ENCODE measurements at places on chromosomes 6 and 20. TPM values are rescaled to one million over a fixed set of nuclear protein-coding genes. Genes with fewer than 3 reads are reported as not detected.

DNA sequence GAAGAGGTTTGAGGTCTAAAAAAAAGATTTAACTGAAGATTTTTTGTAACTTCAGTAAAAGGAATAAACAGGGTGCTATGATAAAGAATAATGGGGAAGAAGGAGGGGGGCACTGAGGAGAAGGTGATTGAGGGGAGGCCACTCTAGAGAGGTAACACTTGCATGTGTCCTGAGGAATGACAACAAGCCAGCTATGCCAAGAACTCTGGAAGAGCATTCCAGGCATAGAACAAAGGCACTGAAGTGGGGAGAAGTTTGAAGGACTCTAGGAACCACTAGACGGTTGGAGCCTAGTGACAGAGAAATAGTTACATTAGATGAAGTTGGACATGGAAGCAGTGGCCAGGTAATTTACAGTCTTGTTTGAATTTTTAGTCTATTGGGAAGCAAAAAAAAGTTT lies 10.8 kb upstream of the SF3B5 start:
- no peak for DNase-seq

DNA sequence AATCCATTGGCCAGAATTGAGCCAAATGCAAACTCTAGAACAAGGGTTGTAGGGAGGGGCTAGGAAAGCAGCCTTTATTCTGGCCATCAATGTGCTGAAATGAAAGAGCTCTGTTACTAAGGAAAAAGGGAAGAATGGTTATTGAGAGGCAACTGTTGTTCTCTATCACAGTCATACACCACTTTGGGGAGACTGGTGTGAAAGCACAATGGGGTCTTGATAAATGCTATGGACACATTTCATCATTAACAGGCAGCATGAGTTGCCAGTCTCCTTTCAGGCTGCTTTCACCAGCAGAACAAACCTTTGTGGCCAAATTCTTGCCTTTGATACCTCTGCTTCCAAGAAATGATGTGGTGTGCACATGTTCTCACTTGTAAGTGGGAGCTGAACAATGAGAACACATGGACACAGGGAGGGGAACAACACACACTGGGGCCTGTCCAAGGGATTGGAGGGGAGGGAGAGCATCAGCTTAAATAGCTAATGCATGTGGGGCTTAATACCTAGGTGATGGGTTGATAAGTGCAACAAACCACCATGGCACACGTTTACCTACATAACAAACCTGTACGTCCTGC lies 86.2 kb downstream of the CDS2 start:
- DNase-seq = no peak

GRCh38 chr6:100338090-100338489 lies 126.6 kb downstream of the SIM1 start:
- DNase-seq = no peak

DNA sequence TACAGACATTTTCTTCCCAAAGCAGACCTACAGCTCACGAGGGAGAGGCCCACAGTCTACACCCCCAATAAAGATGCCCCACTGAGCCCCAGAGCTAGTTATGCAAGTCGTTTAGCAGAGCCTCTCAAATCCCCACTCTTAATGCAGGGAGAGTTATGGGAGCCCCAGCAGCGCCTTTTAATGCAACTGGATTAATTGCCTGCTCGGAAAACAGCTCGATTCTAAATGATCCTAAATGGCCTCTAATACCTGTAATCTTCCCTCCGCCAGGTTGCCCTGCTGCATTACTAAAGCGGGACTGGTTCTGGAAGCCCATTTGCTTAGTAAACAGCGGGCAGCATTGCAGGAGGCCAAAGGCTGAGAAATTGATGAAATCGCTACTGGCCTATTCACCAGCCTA lies 656.9 kb downstream of the PTPRT start:
- no peak for DNase-seq

DNA sequence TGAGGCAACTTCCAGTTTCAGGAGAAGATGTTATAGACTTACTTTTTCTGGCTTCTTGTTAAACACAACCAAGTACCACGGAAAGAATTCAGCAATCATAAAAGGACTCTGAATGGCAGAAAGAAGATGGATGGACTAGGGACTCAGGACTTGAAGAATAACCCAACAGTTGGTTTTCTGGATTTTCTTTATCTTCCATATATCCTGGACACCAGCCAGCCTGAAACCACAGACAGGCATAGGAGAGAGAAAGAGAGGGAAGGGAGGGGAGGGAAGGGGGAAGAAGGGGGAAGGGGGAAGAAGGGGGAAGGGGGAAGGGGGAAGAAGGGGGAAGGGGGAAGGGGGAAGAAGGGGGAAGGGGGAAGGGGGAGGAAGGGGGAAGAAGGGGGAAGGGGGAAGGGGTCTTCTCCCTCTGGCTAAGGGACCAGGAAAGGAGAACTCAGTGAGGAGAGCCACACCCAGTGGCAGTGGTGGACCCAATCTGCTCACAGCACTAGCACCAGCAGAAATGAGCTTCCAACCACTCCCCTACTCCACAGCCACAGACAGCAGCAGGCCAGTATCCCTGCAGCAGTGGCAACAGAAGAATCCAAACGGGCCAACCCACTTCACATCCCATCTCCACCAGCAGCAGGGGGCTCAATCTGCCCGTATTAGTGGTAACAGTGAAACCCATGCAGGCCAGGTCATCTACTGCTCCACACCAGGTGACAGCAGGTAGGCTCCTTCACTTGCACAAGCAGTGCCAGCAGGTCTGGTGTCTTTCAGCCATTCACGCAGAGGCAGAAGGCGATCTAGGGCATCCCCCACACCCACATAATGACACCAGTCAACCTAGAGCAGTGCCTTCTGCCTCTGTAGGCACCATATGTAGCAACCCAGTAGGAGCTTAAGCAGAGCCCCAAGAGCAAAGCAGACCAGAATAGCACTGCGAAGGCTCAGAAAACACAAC lies 78.6 kb downstream of the TRMT6 start:
- no peak for DNase-seq

GRCh38 chr20:45087814-45088213 lies 13.1 kb downstream of the KCNS1 start:
- no peak for DNase-seq

The ISM1 gene
- 3.1 TPM for total RNA-seq

GRCh38 chr6:83057705-83058321 lies 7.8 kb downstream of the UBE3D start:
- DNase-seq = no peak

GRCh38 chr6:75855052-75855451 lies 106.0 kb downstream of the MYO6 start:
- no peak for DNase-seq

- DNase-seq = no peak
Measured at GRCh38 chr20:46375771-46376170, 30.6 kb downstream of the ELMO2 start.

DNA sequence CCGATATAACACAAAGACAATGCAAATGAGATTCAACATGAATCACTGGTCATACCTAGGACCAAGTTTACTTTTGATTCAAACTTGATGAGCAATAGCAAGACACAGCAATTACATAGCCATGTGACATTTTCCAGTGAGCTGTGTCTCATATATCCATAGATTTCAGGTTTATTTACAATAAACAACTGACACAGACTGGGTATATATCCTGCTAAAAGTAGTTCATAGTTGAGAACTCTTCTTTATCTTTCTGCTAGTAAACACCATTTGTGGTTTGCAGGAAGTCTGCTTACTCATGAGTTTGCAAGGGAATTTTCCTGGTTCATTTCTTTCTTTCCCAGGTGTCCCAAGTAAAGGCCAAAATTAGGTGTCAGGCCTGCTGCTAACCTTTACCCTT lies 343.4 kb downstream of the KIF16B start:
- DNase-seq = no peak

DNA sequence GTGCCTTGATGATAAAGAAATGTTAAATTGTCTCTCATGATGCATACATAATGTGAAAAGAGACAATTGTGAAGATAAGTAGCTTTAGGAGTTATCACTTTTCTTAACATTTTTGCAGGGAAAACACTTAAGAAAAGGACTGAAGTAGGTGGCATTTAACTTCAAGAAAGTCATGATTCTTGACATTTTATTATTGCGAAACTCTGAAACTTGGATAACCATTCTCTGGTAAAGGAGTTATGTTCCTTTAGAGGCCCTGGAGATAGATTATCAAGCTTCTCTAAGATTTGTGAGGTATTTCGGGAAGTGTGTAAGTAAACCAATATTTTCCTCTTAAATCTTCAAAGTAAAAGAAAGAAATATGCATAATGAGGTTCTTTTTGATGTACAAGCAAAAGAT lies 38.5 kb downstream of the HTR1B start:
- DNase-seq = no peak

DNA sequence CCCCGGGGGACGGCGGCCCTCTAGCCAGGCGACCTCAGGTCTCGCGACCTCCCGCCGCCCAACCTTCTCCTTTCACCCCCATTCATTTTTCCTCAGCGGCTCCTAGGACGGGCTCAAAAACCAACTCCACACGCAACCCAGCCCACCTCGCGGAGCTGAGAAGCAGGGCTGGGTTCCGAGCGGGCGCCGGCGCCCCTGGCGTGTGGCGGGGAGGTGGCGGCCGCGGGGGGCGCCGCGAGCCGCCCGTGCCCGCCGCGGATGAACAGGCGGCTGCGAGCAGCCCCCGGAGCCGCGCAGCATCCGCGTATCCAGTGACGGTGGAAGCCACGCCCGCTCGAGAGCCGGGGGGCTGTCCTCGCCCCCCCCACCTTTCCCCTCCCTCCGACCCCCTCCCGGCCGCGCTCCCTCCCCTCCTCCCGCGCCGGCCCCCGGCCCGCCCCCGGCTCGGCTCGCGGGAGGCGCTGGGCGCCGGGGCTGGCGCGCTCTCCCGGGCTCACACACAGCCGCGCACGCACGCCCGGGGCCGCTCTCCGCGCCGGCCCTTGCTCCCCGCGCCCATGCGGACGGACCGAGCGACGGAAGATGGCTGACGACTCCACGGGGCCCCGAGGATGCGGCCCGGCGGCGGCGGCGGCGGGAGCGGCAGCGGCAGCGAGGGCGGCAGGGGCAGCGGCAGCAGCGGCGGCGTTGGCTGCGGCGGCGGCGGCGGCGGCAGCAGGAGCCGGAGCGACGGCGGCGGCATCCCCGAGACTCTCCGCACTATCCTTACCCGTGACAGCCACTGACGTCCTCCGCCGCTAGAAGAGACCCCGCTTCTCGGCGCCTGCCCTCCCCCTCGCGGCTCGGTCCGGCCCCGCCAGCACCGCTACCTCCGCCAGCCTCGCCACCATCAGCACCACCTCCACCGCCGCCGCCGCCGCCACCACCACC lies at the start of gene SOBP:
TSS of gene SOBP (plus strand) at position 482 of the 930 bp plus-strand sequence. CDS start 500 bp downstream, outside the sequence.
- peak; percentile 47 for DNase-seq
